ENCODE measurements at places on chromosomes 7 and 10.

- DNase-seq: no peak
These were observed 923.4 kb downstream of the REEP3 start for GRCh38 chr10:64444564-64444963.

DNA sequence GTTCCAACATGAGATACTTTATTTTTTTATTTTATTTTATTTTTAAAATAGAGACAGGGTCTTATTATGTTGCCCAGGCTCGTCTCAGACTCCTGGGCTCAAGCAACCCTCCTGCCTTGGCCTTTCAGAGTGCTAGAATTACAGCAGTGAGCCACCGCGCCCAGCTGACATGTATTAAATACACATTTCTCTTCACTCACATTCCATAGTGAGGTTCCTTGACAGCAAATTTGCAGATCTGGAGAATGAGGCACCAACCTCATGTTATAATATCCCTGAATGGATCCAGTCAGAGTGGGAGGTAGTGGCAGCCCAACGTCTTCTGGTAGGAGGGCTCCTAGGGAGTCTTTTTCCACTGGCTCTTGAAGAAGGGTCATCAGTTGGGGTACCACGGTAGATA is 46.1 kb downstream of the OGDH start:
- no peak for DNase-seq

- DNase-seq: no peak
These were observed 2.6 kb upstream of the OPN4 start for GRCh38 chr10:86651631-86652331.

DNA sequence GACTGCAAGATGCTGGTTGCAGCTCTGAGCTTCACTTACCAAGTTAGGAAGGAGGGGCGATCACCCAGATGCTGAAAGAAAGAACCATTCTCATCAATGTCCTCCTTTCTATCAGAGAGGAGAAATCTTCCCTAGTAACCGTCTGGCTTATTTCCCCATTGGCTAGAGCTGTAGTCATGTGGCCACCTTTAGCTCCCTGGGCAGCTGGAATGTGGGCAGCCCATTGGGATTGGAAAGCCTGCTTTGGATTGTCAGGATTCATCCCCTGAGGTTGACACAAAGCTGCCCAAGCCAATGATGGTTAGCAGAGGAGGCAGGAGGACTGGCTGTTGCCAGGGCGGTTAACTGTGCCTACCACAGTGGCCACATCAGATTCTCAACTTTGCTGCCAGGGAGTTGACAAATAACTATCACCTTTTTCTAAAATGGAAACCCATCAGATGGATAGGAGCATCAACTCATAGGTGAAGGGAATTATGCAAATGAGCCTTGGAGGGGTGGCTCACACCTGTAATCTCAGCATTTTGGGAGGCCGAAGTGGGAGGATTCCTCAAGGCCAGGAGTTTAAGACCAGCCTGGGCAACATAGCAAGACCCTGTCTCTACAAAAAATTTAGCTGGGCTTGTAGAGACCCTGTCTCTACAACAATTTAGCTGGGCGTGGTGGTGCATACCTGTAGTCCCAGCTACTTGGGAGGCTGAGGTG is 206.4 kb upstream of the GALNT17 start:
- DNase-seq: no peak

GRCh38 chr7:2018569-2019460 is 213.9 kb downstream of the MAD1L1 start:
- no peak for DNase-seq

DNA sequence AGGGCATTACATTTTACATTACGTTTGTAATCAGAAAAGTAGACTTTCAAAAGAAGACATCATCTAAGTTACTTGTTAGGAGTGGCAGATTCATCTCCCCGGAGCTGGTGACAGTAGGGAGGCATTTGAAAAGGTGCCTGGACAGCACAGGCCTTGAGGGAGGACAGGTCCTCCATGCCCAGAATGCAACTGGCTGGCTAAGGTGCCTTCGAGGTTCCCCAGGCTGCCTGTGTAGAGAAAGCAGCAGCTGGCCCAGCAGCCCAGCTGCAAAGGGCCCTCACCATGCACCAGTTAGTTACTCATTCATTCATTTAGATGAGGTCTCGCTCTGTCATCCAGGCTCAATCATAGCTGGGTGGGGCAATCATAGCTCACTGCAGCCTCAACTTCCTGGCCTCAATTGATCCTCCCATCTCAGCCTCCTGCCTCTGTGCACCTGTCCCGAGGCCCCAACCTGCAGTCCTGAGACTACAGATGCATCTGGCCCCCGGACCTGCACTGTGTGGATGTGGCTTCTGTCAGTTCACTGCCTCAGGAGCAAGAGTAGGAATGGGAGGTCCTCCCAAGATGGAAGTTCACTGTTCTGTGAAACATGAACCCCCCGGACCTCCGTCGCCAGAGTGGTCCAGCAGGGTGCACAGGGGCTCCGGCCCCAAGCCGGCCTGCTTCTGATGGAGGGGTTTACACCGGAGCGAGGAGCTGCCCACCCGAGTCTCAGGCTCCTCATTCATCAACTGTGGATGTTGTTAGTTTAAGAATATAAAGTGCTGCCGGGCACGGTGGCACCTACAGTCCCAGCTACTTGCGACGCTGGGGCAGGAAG is 36.6 kb downstream of the PRKAG2 start:
- DNase-seq: no peak

DNA sequence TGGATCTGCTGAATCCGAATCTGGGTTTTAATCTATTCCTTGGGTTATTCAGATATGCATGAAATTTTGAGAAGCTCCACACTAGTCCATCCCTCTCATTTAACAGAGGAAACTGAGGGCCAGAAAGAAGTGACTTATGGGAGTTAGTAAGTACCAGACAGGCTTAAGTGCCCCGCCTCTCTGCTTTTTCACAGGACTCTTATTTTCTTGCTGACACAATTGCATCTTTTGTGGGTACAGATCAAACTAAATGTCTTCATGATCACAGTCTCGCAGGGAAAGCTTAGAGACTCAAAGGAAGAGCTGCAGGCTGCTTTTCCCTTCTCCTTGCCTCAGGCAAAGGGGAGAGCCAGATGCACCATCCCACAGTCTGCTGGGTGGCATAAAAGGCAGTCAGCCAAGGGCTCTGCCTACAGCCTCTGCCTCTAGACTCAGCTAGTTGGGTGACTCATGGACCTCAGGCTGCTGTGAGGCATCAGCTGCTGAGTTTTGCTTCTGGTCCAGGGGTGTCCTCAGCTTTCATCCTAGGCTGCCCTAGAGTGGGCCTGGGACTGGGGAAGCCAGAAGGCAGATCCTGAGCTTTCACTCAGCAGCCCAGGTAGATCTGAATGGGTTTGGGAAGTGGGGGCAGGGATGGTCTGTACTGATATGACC is 11.6 kb downstream of the GOLGA7B start:
- no peak for DNase-seq

- peak; percentile 14 for DNase-seq
These were observed 27.1 kb downstream of the LRRC20 start for GRCh38 chr10:70355051-70356021.

GRCh38 chr7:72805526-72806494 is 22.2 kb downstream of the TYW1B start:
- DNase-seq: no peak

GRCh38 chr10:78614267-78614666 is 454.5 kb upstream of the ZMIZ1 start:
- DNase-seq: no peak

DNA sequence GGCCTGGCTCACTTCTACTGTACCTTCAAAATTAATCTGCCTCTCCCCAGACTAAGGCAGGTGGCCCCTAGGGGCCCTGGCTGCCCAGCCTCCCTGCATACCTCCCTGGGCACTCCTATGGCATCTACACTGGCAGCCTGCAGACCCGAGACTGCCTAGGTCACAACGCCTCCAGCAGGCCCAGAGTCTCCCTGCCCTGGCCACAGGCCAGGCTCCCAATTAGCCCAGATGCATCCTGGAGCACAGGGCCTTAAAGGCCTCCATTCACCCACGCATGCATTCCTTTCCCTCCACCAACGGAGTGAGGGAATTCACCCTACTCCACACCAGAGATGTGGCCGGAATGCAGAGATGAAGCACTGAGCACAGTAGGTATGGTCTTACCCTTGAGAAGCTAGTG is 1.9 kb downstream of the CHAT start:
- no peak for DNase-seq

- no peak for DNase-seq
These were observed at the start of gene DNAJC12 for GRCh38 chr10:67837541-67838314. Gene DNAJC12, minus strand, starts transcription at chr10:67838188. Its CDS starts 177 bp downstream, at chr10:67838011.

DNA sequence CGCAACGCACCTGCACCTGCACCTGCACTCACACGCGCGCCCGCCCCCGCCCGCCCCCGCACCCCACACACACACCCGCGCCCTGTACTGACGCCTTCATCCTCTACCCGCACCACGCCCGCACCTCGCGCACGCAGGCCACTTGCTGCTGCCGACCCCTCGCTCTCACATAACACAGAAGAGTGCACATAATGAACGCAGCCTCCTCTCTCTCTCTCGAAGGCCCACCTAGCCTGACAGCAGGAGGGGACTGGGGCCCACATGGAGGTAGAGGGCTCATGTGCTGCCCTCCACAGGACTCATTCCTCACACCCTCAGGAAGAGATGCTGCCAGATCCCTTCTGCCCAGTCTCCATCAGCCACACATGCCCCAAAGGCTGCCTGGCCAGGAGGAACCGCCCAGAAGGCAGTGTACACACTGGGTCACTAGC is 432 bp upstream of the CAMK2B start:
- DNase-seq: no peak

DNA sequence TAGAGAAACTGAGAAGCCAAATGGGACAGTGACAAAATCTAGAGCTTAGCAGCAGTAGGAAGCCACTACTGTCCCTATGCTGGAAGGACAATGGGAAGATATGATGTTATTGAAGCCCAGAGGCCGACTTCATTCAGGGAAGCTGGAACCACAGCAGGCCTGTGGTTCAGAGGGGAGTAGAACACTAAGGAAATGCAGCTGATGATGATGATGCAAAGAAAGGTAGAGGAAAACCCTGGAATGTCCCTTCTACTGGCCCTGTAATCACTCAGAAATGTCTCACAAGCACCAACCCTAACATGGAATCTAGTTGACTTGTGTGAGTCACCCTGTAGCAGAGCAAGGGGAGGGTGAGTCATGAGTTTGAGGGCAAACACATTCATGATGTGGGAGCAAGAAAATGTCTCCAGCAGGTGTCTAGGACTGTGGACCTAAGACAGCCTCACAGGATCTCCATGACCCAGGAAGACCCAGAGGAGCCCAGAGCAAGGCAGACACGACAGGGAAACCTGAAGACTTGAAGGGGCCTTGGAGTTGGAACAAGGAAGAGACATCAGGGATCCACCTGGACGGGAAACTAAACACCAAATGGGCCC is 37.0 kb upstream of the LRRC17 start:
- DNase-seq: peak; percentile 39

GRCh38 chr10:26890956-26891355 is 30.2 kb upstream of the ABI1 start:
- DNase-seq: peak; percentile 36

- DNase-seq: no peak
These were observed 61.1 kb upstream of the IGFBP3 start for GRCh38 chr7:45982132-45982531.

DNA sequence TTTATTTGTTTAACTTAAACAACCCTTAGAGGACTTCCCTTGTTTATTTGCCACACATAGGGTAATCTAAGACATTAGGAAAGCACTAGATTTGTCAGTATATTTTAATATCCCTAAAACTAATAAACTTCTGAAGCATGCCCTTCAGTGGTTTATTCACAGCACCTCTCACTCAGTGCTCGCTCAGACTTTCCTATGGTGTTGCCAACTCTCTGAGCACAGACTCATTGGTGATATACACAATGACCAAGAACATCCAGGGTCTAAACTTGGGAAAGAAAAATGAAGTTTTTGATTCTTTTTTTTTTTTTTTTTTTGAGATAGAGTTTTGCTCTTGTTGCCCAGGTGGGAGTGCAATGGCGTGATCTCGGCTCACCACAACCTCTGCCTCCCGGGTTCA is 82.2 kb downstream of the RAB11FIP2 start:
- DNase-seq: no peak

DNA sequence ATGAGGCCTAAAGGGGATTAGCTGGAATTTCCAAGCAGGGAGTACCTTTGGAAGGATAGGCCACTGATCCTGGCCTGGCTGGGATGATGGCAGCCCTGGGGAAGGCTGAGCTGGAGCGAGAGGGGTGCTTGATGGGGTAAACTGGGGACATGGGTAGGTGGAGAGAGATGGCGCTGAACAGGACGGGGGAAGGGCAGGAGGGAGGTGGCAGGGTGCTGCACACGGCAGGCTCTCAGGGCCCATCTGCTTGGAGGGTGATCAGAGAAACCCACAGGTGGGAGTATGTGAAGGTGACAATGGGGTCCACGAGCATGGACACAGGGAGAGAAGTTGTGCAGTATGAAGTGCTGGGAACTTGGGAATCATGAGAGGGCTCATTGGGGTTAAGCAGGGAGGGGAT is 10.3 kb downstream of the MAT1A start:
- DNase-seq: no peak

DNA sequence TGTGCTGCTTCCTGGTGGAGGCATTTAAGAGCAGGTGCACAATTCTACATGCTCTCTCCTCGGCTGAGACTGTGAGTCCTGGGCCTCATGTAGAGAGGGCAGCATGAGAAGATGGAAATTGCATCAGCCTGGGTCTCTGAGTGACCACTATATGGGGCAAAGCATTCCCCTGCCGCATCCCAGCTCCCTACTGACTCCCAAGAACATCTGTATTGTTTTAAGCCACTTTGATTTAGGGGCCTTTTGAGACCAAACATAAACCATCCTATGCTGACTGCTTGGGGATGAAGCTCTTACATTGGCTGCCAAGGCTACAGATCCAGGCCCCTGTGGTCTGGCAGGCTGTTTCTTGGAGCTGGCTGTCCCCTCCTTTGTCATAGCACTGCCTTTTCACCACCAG is 101.3 kb upstream of the TBX20 start:
- no peak for DNase-seq
